AG04450 (cell line): ENCODE measurements at places on chromosomes 5 and 9. TPM values are rescaled to one million over a fixed set of nuclear protein-coding genes. Genes with fewer than 3 reads are reported as not detected.

GRCh38 chr5:172199446-172199845, 5.5 kb downstream of the EFCAB9 start:
- no peak for DNase-seq

DNA sequence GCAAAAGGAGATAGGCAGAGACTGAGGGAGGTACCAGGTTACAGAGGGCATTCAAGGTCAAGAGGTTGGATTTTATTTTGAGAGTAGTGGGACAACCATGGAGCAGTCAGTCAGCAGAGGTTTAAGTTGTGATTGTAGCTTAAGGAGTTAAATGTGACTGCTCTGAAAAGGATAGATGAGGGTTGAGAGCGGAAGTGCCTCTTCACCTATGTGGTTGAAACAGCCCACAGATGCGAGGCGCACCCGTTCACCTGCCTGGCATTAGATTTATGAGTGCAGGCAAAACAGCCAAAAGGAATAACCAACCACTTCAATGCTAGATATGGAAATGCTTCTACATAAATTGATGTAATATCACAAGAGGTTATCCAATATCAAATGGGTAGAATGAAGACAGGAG, 8.4 kb downstream of the ZNF474 start:
- no peak for DNase-seq

DNA sequence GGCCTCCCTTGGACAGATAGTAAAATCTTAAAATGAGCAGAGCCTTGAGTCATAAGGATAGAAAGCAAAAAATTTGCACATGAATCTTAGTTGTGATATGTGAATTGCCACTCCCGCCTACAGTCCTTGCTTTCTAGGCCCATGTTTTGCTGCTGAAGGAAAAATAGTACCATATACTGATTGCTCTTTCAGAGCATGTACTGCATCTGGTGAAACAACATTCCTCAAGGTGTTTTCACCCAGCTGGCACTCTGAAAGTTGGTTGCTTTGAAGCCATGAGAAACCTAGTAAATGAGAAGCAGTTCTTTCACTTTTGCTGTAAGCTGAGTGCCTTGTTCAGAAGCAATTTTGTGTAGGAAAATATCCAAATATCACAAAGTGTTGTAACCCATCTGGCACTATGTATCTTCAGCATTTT, 10.3 kb downstream of the CDC37L1 start:
- no peak for DNase-seq

- no peak for DNase-seq
Measured at GRCh38 chr9:69097064-69097463, 61.5 kb downstream of the FXN start.

ZFP2 gene
- 0.33 and 0.62 TPM in 2 replicates for polyA plus RNA-seq

GRCh38 chr5:68265347-68265746, 49.8 kb downstream of the PIK3R1 start:
- no peak for DNase-seq

GRCh38 chr9:34124926-34125325, 1.6 kb downstream of the DCAF12 start:
- no peak for DNase-seq

- no peak for DNase-seq
Measured at GRCh38 chr5:150116667-150117400, 30.5 kb upstream of the CSF1R start.

DNA sequence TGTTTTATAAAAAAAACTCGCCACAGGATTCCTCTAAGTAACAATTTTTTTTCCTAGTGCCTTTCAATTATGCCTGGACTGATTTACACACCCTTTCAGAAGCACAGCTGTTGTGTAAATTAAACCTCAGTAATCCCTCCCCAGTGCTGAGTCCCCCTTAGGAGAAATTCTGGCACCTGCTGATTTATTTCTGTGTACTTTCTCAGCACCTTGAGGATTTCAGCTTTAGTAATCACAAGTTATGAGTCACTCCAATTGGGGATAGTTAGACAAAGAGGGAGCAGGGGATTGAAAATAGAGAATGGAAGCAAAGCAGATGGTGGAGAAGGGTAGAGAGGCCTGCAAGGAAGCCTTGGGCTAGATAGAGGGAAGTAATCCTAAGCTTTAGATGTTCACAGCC, 171.7 kb downstream of the TTLL11 start:
- DNase-seq, result no peak

- no peak for DNase-seq
Measured at GRCh38 chr9:3900673-3901318, 375.0 kb upstream of the RFX3 start.

GRCh38 chr9:37587521-37587920, 4.9 kb downstream of the TOMM5 start:
- DNase-seq, result no peak

SCGB3A2 gene
- polyA plus RNA-seq, result not detected in 2 replicates

IGFBPL1 gene
- 0.07 TPM in 1 of 2 replicates, not detected in the other for polyA plus RNA-seq

HIGD2A gene
- 71.4 and 89.8 TPM in 2 replicates for polyA plus RNA-seq

PKD2L2 gene
- 0.09 TPM in 1 of 2 replicates, not detected in the other for polyA plus RNA-seq

GRCh38 chr5:41747301-41747700, 122.9 kb downstream of the OXCT1 start:
- DNase-seq, result no peak

DNA sequence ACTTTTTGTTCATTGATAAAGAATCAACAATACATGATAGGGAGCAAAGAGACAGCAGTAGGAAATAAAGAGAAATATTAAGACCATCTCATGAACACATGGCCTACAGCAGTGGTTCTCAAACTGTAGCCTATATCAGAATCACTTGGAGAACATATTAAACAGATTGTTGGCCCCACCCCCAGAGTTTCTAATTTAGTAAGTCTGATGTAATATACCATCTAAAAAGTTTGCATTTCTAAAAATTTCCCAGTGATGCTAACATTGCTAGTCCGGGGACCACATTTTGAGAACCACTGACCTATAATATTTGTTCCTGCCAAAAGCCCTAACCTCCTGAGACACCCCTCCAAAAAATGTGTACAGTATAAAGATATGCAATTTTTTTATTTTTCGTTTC, 306.2 kb upstream of the NREP start:
- no peak for DNase-seq
